ENCODE measurements at places on chromosomes 5 and 9. TPM values are rescaled to one million over a fixed set of nuclear protein-coding genes. Genes with fewer than 3 reads are reported as not detected.

The BTNL3 gene
- not detected for total RNA-seq

The IFNB1 gene
- not detected for total RNA-seq

The RRAGA gene
- total RNA-seq = 44.7 TPM

The EQTN gene
- not detected for total RNA-seq

The PJA2 gene
- 50.2 TPM for total RNA-seq

The SLC25A2 gene
- total RNA-seq = 0.84 TPM

The ZER1 gene
- 15.3 TPM for total RNA-seq

The LRRC19 gene
- total RNA-seq = not detected

The ARID3C gene
- 0.34 TPM for total RNA-seq

The CARD19 gene
- 55.4 TPM for total RNA-seq

The POMT1 gene
- total RNA-seq = 34.4 TPM

The PNPLA7 gene
- 3.7 TPM for total RNA-seq

The DMGDH gene
- not detected for total RNA-seq

The BHMT2 gene
- not detected for total RNA-seq

The C9orf50 gene
- total RNA-seq = not detected

The MAMDC2 gene
- not detected for total RNA-seq

The CCNJL gene
- total RNA-seq = 0.23 TPM

The TPM2 gene
- total RNA-seq = 12.0 TPM

The SEC61B gene
- 122 TPM for total RNA-seq

The FGD3 gene
- total RNA-seq = 107 TPM

The FBXW2 gene
- 90.9 TPM for total RNA-seq

The FREM1 gene
- not detected for total RNA-seq

The LCN2 gene
- total RNA-seq = not detected

The CNTLN gene
- total RNA-seq = 1.2 TPM

The KCNMB1 gene
- not detected for total RNA-seq

The CARTPT gene
- not detected for total RNA-seq

The NTRK2 gene
- total RNA-seq = 0.05 TPM

The FAM120AOS gene
- 35.1 TPM for total RNA-seq

The FBLL1 gene
- total RNA-seq = 0.37 TPM

The SMIM27 gene
- total RNA-seq = 15.6 TPM

The AGXT2 gene
- not detected for total RNA-seq

The PIP5K1B gene
- total RNA-seq = 0.13 TPM

The SV2C gene
- 0.03 TPM for total RNA-seq

The ANKRD34B gene
- not detected for total RNA-seq

The NUTM2G gene
- not detected for total RNA-seq

The ADCY2 gene
- not detected for total RNA-seq

The TAS2R1 gene
- total RNA-seq = not detected

The DMRT2 gene
- not detected for total RNA-seq

The RANBP3L gene
- total RNA-seq = not detected

The PHF24 gene
- total RNA-seq = not detected

The ADRB2 gene
- total RNA-seq = 2.3 TPM

The GPBP1 gene
- total RNA-seq = 76.4 TPM

The PTGES gene
- not detected for total RNA-seq

The ZFP37 gene
- total RNA-seq = 0.76 TPM

The DEPDC1B gene
- 50.8 TPM for total RNA-seq

Measured in activated CD8-positive, alpha-beta T cell treated with anti-CD3 and anti-CD28 coated beads, Interleukin-2, amount 10 ng/mL, durations not matched to agents 7 days and 5 days (primary cell).